DMS 273 treated with DMSO at 0.1 percent for 48 hours (cell line): ENCODE measurements at places on chromosomes 7 and 10.
A peak's percentile ranks its signal among the peaks of the same experiment; 100 is the strongest.

DNA sequence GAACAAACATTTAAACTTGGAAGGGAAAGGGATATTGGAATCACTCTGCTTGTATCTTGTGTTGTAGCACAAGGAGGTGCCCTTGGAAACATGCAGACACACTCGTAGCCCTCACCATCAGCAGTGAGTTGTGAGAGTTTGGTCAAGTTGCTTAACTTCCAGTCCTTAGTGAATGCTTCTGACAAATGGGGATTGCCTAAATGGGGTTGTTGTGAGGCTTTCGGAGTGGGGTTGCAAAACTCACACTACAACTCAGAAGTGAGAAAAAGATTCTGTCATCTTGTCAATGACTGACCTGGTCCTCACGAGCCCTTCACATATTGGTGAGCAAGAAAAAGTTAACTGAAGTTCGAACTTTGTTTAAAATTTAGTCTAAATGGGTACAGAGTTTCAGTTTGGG is 29.0 kb upstream of the GSDME start:
- DNase-seq = no peak

- no peak for DNase-seq
These were observed 40.5 kb upstream of the RBM33 start for GRCh38 chr7:155603858-155604503.

- no peak for DNase-seq
These were observed 20.1 kb downstream of the RP9 start for GRCh38 chr7:33089142-33089541.

DNA sequence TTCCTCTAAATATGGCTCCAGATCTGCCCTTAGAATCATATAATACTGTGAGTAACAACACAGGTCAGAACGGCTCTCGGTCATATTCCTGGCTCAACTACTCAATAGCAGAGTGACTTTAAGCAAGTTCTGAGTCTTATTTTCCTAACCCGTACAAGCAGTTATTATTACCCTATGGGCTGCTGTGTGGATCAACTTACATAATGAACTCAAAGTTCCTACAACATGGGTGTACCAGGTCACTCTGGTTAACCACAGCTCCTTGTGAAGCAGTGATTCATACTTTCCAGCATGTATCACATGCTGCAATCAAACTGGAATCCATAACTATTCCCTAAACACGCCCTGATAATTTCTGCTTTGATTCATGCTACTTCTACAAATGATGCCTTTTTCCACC is 107.3 kb downstream of the LRRN3 start:
- no peak for DNase-seq

- peak; percentile 60 for DNase-seq
These were observed 2.4 kb upstream of the CNOT4 start for GRCh38 chr7:135512135-135512887.

DNA sequence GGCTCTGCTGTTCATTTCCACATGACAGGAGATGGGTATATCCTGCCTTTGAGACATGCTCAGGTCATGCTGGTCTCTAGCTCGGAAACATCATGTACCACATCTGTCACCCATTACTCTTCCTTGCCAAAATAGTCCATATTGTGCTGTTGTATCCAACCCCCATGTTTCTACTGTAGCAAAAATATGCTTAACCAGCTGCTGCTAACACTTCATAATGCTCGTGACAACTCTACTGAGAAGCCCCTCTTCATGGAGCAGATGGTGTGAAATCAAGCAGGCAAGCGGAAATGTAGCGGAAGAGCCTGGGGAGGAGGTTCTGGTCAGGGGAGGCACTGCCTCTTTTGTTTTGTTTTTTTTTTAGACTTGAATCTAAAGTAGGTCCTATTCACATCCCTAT is 82.9 kb downstream of the NPY start:
- peak; percentile 100 for DNase-seq

DNA sequence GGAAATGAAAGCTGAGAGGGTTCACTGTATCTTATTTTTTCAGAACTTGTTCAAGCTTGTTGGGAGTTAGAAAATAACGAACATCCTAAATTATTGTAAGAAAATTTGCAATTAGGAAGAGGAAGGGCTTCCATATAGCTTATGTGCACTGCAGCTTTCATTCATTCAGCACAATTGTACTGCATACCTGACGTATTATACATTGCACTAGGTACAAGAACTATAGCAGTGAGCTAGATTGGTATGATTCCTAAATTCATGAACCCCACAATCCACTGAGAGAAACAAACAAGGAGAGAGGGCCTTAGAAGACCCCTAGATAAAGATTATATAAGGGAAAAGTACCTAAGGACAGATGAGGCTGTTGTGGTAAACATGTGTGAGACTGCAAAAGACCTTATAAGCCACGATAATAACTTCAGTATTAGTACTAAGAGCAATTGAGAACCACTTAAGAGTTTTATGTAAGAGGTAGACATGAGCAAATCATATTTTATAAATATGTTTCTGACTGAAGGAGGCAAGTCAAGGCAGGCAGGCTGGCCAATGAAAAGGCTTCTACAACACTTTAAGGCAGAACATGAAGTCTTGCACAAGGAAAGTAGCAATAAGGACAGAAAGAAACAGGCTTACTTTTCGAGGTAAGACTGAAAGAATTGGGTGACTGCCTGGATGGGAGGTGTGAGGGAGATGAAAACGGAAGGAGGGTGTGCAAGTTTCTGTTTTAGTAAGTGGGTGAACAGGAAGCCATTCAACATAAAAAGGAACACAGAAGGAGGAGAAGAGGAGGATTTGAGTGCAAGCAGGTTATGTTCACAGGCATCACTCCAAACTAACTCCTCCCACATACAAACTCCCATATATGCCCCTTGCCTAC is 77.9 kb upstream of the LRRN3 start:
- DNase-seq = no peak

DNA sequence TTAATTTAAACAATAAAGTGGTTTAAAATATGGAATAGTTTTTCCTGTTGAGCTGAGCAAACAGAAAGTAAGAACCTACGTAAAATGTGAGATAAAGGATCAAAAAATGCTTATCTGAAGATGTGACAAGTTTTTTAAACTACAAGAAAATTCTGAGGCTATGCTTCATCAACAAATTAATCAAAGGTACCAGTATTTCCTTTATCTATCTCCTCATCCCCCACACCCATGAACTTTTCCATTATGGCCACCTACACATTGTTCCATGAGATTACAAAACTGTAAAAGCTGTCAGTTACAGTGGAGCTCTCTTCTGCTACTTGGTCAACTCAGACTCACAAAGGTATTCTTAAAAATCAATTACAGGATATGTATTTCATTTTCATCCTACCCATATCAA is 77.4 kb downstream of the ARHGAP12 start:
- no peak for DNase-seq
